NB4 (cell line): ENCODE measurements at places on chromosomes 2 and 18.

DNA sequence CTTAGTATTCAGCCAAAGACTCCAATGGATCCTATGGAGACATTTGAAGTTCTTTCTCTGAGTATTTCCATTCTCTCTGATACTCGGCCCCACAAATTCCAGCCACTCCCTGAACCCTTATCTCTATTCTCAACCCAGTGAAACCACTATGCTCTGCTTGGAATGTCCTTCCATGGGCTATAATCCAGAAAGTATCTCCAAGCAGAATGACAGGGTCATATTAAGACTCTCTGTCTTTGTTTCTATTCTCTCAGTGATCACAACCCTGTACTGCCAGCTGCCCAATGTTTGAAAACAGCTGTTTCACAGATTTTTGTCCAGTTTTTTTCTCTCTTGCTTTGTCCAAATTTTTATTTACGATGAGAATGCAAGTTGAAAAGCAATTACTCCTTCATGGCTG is 21.9 kb downstream of the CHMP3 start:
- no peak for DNase-seq

DNA sequence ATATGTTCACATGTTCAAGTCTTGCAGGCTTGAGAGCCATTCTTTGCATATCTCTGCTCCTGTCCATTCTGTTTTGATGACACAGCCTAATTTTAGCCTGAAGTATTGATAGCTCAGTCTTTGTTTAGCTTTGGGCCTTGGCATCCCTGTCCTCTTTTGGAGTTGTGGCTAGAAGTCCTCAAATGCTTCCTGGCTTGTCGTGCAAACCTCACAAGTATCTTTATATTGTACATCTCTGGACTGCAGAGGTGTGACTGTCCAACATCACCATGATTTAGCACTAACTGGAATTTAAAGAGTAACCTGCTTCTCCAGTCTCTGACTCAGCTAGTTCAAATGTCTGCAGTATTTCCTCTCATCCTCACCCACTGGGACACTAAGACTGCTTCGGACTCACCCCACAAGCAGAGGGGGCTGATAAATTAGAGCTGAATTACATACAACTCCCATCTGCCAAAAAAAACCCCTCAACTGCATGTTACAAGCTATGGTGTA is 11.7 kb downstream of the PFN4 start:
- no peak for DNase-seq

DNA sequence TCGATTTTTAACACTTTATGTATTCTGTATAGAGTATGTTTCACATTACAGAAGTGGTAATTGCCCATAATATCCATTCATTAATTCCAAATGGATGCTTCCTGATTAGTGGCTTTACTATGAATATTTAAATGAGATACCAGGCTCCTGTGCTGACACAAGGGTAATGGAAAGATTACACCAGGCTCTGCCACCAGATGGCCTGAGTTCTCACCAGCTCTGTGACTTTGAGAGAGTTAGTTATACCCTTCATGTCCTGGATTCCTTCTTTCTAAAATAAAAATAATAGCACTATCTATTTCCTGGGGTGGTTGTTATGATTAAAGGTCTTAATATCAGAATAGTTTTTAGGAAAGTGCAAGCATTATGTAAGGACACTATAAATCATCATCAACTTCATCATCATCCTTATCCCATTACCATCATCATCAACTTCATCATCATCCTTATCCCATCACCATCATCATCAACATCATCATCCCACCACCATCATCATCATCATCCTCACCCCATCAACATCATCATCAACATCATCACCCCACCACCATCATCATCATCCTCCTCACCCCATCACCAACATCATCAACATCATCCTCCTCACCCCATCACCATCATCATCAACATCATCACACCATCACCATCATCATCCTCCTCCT is 151.8 kb downstream of the DNER start:
- DNase-seq: no peak

DNA sequence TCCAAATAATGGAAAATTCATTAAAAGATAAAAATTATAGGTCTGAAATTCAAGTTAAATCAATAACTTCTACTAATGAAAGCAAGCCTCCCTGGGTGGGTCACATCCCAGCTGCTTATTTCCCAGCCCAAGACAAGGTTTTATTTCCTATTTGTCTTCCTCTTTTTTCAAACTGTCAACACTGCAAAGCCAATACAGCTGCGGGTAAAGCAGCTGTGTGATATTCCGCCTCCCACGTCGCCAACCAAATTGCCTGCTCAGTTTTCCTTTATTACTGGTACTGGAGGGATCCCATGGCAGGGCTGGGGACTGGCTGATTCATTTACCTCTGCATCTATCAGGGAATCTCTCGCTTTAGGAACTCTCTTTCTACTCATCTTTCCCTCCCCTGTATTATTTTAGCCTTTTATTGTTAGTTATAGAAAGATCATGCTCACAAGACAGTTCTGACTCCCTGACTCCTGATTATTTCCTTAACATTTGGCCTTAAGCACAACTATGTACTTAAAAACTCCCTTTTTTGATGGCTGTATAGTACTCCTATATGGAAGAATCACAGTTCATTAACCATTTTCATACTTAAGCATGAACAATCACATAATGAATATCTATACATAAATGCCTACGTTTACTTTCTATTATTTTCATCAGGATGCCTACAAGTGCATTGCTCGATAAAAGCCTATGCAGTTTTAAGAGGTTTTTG is 253.1 kb downstream of the CDCA7 start:
- DNase-seq: peak; percentile 48

GRCh38 chr2:197168705-197169104 is 141.9 kb downstream of the ANKRD44 start:
- DNase-seq: peak; percentile 86

- no peak for DNase-seq
Measured at GRCh38 chr2:27245116-27245515, 17.7 kb downstream of the SLC30A3 start.

DNA sequence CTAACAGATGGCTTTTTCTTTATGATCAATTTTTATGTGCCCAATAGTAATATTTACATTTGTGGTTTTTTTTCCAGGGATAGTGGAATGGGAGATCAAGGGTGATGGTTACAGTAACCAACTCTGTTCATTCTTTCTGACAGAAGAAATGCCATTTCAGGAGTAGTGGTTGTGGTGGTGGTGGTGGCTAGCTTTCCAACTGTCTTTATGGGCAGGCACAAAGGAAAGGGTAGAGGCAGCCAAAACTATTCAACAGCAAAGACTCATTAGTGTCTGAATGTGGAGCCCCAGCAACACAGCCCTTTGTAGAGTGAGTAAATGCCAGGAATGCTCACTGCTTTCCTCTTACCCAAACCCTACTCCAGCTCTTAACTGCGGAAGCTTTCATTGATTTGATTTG is 227.7 kb downstream of the RND3 start:
- no peak for DNase-seq

- no peak for DNase-seq
Measured at GRCh38 chr18:43161528-43161927, 46.0 kb upstream of the RIT2 start.

DNA sequence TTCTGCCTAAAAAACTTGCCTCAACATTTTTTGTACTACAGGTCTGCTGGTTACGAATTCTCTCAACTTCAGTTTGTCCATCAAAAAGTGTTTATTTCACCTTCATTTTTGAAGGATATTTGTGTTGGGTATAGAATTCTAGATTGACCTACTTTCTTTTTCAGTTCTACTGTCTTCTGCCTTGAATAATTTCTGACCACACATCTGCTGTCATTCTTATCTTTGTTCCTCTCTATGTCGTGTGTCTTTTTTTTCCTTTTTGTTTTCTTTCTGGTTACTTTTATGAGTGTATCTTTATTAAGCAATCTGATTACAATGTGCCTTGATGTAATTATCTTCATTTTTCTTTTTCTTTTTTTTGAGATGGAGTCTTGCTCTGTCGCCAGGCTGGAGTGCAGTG is 25.3 kb downstream of the ADCY3 start:
- DNase-seq: no peak

- peak; percentile 83 for DNase-seq
Measured at GRCh38 chr2:175366815-175367214, 185.3 kb upstream of the ATP5MC3 start.

GRCh38 chr18:42268798-42269197 is 313.8 kb downstream of the PIK3C3 start:
- DNase-seq: no peak

DNA sequence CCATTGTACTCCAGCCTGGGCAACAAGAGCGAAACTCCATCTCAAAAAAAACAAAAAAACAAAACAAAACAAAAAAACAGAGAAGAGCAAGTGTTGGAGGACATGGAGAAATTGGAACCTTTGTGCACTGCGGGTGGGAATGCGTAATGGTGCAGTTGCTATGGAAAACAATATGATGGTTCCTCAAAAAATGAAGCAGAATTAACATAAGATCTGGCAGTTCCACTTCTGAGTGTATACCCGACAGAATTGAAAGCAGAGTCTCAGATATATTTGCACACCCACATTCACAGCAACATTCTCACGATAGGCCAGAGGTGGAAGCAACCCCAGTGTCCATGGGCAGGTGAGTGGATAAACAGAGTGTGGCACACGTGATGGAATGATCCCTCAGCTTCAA is 11.0 kb upstream of the RALB start:
- DNase-seq: no peak

- DNase-seq: peak; percentile 36
Measured at GRCh38 chr2:10530607-10531239, 82.6 kb upstream of the ODC1 start.

DNA sequence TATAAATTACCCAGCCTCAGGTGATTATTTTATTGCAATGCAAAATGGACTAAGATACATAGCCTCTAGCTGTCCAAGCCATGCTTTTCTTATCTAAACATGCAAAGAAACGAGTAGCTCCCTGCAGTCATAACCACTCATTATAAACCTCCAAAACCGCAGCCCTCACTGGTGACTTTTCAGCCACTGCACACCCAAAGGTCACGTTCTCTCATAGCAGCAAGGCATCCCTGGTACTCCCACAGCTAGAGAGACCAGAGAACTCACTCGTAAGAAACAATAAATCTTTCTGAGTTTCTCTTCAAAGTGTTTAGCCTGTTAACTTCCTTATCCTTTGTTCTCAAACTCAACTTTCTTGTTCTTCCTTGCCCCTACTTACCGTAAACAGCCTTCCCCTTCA is 28.5 kb upstream of the RALBP1 start:
- no peak for DNase-seq

DNA sequence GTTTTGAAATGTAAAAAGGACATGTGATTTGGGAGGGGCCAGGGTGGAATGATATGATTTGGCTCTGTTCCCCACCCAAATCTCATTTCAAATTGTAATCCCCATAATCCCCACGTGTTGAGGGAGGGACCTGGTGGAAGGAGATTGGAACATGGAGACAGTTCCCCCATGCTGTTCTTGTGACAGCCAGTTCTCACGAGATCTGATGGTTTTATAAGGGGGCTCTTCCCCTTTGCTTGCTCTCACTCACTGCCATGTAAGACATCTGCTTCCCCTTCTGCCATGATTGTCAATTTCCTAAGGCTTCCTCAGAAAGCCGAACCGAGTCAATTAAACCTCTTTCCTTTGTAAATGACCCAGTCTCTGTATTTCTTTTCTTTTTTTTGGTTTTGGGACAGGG is 39.2 kb downstream of the FECH start:
- DNase-seq: no peak

GRCh38 chr2:175737722-175738361 is 264.2 kb downstream of the LNPK start:
- no peak for DNase-seq

GRCh38 chr2:17583646-17584045 is 43.1 kb downstream of the VSNL1 start:
- DNase-seq: no peak

GRCh38 chr2:196166876-196167275 is 4.5 kb downstream of the STK17B start:
- peak; percentile 74 for DNase-seq

GRCh38 chr2:54409752-54410151 is 46.4 kb upstream of the SPTBN1 start:
- no peak for DNase-seq

DNA sequence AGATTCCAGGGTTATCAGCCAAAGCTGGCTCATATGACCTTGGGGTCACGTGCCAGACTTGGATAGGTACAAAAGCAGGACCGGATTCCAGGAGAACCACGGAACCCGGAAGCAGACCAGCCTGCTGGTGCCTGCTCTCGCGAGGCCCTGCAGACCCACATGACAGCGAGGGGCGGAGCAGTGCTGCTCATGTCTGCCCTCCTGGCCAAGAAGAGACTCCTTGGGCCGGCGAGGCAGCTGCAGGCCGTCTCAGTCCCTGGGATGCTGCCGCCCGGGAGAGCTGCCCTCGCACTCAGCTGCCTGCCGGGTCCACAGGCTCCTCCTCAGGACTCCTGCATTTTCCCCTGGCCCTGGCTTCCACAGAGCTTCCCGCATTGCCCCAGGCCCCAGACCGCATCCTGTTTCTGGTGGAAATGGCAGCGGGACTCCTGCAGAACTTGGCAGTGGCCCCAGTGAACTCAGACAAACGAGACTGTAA is 739.5 kb downstream of the SOCS6 start:
- no peak for DNase-seq

DNA sequence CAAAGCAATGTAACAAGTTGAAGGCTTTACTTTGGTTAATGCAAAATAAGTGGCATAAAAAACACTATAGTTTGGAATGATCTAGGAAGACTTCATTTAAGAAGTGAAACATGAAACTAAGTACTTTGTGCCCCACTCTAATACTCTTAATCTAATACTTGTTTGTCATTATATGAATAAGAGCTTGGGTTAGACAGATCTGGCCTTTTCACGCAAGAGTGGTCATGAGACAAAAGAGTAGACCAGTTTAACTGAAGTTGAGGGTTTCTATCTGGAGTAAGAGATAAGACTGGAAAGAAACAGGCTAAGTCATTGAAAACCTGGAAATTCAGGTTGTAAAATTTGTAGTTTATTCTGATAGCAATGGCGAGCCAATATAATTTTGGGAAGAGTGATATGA is 2.8 kb downstream of the SLC30A6 start:
- DNase-seq: no peak

GRCh38 chr2:147560810-147561535 is 283.9 kb upstream of the ACVR2A start:
- DNase-seq: peak; percentile 90

- no peak for DNase-seq
Measured at GRCh38 chr2:41728788-41729338, 319.0 kb upstream of the PKDCC start.

DNA sequence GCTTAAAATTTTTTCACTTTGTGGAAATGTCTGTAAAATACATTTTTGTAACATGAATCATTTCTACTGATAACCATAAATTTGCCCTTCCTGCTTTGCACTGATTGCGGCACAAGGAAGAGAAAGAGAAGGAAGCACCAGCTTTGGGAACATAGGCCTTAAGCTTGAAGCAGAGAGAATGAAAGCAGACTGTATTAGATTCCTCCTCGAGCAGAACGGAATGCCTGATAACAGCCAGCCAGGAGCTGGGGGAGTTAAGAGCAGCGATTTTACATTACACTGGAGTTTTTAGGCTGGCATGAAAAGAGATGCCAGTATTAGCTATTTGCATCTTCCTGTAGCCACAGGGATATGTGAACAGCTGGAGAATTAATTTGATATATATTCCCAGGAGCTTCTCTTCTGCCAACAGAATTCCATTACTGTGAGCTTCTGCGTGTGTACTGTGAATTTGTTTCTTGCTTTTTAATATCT is 33.5 kb downstream of the CRIM1 start:
- DNase-seq: no peak
